ENCODE measurements at places on chromosomes 6 and 20. TPM values are rescaled to one million over a fixed set of nuclear protein-coding genes. Genes with fewer than 3 reads are reported as not detected.
A peak's percentile ranks its signal among the peaks of the same experiment; 100 is the strongest.

- DNase-seq = no peak
These were observed 210.4 kb upstream of the PHACTR1 start for GRCh38 chr6:12506159-12506558.

DNA sequence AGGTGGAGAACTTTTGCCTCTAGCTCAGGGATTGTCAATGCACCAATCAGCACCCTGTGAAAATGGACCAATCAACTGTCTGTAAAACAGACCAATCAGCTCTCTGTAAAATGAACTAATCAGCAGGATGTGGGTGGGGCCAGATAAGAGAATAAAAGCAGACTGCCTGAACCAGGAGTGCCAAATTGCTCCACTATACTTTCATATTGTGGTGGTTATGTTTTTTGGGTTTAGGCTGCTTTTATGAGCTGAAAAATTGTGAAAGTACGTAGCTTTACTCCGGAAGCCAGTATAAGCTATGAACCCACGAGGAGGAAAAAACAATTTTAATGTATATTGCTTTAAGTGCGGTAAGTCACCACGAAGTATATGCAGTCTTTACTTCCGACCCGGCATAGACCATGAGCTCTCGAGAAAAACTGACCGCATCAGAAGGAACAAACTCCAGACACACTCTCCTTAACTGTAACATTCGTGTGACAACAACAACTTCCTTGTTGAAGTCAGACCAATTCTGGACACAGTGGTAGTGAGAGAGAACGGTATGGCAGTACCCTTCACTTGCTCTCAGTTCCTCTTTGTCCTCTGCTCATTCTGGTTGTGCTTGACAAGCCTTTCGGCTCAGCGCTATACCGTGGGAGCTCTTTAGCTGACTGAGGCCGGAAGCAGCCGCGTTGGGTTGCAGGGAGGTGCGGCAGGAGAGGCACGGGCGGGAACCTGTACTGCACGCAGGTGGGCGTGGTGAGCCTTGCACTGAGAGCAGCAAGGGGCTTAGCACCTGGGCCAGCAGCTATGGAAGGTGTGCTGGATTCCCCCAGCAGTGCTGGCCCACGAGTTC lies 81.9 kb upstream of the E2F3 start:
- no peak for DNase-seq

LY6G6D gene
- not detected for polyA plus RNA-seq

GRCh38 chr6:165715428-165715827 lies 52.4 kb upstream of the PDE10A start:
- no peak for DNase-seq

SLC22A23 gene
- polyA plus RNA-seq = 12.8 TPM

- DNase-seq = peak; percentile 85
These were observed 27.3 kb downstream of the PKIG start for GRCh38 chr20:44609516-44610312.

CLIC5 gene
- polyA plus RNA-seq = 209 TPM
